Karpas-422 (cell line): ENCODE measurements at places on chromosomes 16 and 17. TPM values are rescaled to one million over a fixed set of nuclear protein-coding genes. Genes with fewer than 3 reads are reported as not detected.

- no peak overlapping the region for H3K27ac ChIP-seq
- no peaks in the 10 kb centered on the region for H3K36me3 ChIP-seq
- no peak overlapping the region for H3K4me3 ChIP-seq
- H3K27me3 ChIP-seq: no peaks in the 10 kb centered on the region
- H3K4me1 ChIP-seq: peaks cover 19% of the 10 kb centered on the region
- no peak for DNase-seq
Measured at GRCh38 chr17:58829172-58829637, 73.6 kb downstream of the PPM1E start.

The CRYM gene
- 6.8 and 7.1 TPM in 2 replicates for total RNA-seq

GRCh38 chr17:16975744-16976625 lies 4.1 kb upstream of the TNFRSF13B start:
- peaks cover 3% of the 10 kb centered on the region; the same call in 1 of the 2 replicates for H3K27me3 ChIP-seq
- DNase-seq: peak; percentile 83
- H3K4me1 ChIP-seq: peaks cover 63% of the 10 kb centered on the region
- no peaks in the 10 kb centered on the region for H3K36me3 ChIP-seq
- peak overlapping the region; percentile 77 for H3K27ac ChIP-seq
- peak overlapping the region; percentile 55 for H3K4me3 ChIP-seq

- DNase-seq: peak; percentile 79
- H3K4me1 ChIP-seq: peaks cover 32% of the 10 kb centered on the region
- no peaks in the 10 kb centered on the region for H3K36me3 ChIP-seq
- peak overlapping the region; percentile 66 for H3K4me3 ChIP-seq
Measured at GRCh38 chr17:57956291-57957119, 1.3 kb upstream of the CUEDC1 start.

The HS3ST3B1 gene
- total RNA-seq: not detected in 2 replicates

DNA sequence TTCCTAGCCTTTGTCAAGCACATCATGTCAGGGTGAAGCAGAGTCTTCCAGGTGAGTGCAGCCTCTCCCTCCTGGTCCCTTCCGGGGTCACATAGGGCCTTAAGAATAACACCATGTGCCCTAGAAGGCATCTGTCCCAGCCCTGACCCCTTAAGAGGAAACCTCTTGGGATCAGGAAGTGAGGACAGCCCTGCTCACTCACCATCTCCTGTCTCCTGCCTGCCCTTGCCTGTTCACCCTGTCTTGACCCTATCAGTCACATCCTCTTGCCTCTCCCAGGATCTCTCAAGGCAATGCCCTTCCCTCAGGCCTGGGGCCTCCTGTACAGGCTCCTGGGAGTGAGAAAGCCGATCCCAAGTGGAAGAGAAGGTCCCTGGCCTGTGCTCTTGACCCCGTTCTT lies 13.9 kb downstream of the MYL4 start:
- H3K36me3 ChIP-seq: no peaks in the 10 kb centered on the region
- H3K4me1 ChIP-seq: no peaks in the 10 kb centered on the region; the same call in 1 of the 2 replicates
- no peak overlapping the region for H3K27ac ChIP-seq
- no peak for DNase-seq
- no peak overlapping the region for H3K4me3 ChIP-seq
- no peaks in the 10 kb centered on the region for H3K27me3 ChIP-seq

GRCh38 chr17:62981933-62982332 lies 15.9 kb downstream of the TANC2 start:
- H3K27me3 ChIP-seq: peaks cover 7% of the 10 kb centered on the region; the same call in 1 of the 2 replicates
- no peaks in the 10 kb centered on the region for H3K4me1 ChIP-seq
- no peak overlapping the region for H3K4me3 ChIP-seq
- no peak overlapping the region for H3K27ac ChIP-seq
- DNase-seq: no peak

The PROCA1 gene
- 2.7 and 7.3 TPM in 2 replicates for total RNA-seq

The SLC43A2 gene
- 10.0 and 10.8 TPM in 2 replicates for total RNA-seq

GRCh38 chr17:68759002-68759342 lies 157.8 kb upstream of the FAM20A start:
- peaks cover 7% of the 10 kb centered on the region for H3K4me1 ChIP-seq
- H3K4me3 ChIP-seq: no peak overlapping the region
- no peak for DNase-seq
- no peaks in the 10 kb centered on the region for H3K36me3 ChIP-seq

The TMEM114 gene
- not detected in 2 replicates for total RNA-seq

GRCh38 chr17:42475121-42475520 lies 16.4 kb downstream of the ATP6V0A1 start:
- H3K27ac ChIP-seq: no peak overlapping the region
- H3K4me1 ChIP-seq: peaks cover 7% of the 10 kb centered on the region; the same call in 1 of the 2 replicates
- peaks cover 67% of the 10 kb centered on the region for H3K36me3 ChIP-seq
- H3K4me3 ChIP-seq: no peak overlapping the region
- no peaks in the 10 kb centered on the region for H3K27me3 ChIP-seq

DNA sequence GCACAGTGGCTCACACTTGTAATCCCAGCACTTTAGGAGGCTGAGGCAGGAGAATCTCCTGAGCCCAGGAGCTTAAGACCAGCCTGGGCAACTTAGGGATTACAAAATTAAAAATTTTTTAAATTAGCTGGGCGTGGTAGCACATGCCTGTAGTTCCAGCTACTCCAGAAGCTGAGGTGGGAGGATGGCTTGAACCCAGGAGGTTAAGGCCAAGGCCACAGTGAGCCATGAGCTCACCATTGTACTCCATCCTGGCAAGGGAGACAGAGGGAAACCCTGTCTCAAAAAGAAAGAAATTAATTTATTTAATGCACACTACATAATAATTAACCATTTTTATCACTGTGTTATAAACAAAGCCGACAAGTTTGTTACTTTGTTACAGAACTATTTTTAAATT lies 131.1 kb upstream of the TMEM97 start:
- H3K27ac ChIP-seq: no peak overlapping the region
- H3K4me3 ChIP-seq: no peak overlapping the region
- peaks cover 5% of the 10 kb centered on the region for H3K4me1 ChIP-seq
- H3K36me3 ChIP-seq: peaks cover 13% of the 10 kb centered on the region
- H3K27me3 ChIP-seq: no peaks in the 10 kb centered on the region

- H3K36me3 ChIP-seq: no peaks in the 10 kb centered on the region
- DNase-seq: no peak
- H3K4me1 ChIP-seq: peaks cover 30% of the 10 kb centered on the region
- H3K4me3 ChIP-seq: peak overlapping the region; percentile 31; the same call in 1 of the 2 replicates
Measured at GRCh38 chr16:85836706-85837582, 37.4 kb downstream of the COX4I1 start.

GRCh38 chr16:11263737-11264136 lies 5.4 kb downstream of the TNP2 start:
- H3K4me3 ChIP-seq: no peak overlapping the region
- no peaks in the 10 kb centered on the region for H3K36me3 ChIP-seq
- no peak for DNase-seq
- peaks cover 6% of the 10 kb centered on the region; the same call in 1 of the 2 replicates for H3K4me1 ChIP-seq

GRCh38 chr16:28309811-28310311 lies 17.5 kb downstream of the SBK1 start:
- H3K4me1 ChIP-seq: no peaks in the 10 kb centered on the region
- H3K27ac ChIP-seq: no peak overlapping the region
- DNase-seq: no peak
- H3K36me3 ChIP-seq: no peaks in the 10 kb centered on the region
- no peaks in the 10 kb centered on the region for H3K27me3 ChIP-seq

GRCh38 chr17:10384175-10384574 lies 11.4 kb upstream of the MYH13 start:
- no peak for DNase-seq
- H3K36me3 ChIP-seq: no peaks in the 10 kb centered on the region
- H3K4me3 ChIP-seq: no peak overlapping the region
- no peaks in the 10 kb centered on the region for H3K27me3 ChIP-seq
- no peaks in the 10 kb centered on the region for H3K4me1 ChIP-seq
- H3K27ac ChIP-seq: no peak overlapping the region

GRCh38 chr17:48970224-48970623 lies 1.8 kb upstream of the GIP start:
- no peaks in the 10 kb centered on the region for H3K36me3 ChIP-seq
- no peak overlapping the region for H3K27ac ChIP-seq
- no peak for DNase-seq
- no peaks in the 10 kb centered on the region for H3K27me3 ChIP-seq
- H3K4me3 ChIP-seq: no peak overlapping the region

The PTX4 gene
- not detected in 2 replicates for total RNA-seq

GRCh38 chr17:68288804-68289203 lies 2.1 kb downstream of the SLC16A6 start:
- no peaks in the 10 kb centered on the region for H3K27me3 ChIP-seq
- H3K4me3 ChIP-seq: peak overlapping the region; percentile 95
- peaks cover 63% of the 10 kb centered on the region for H3K4me1 ChIP-seq
- peaks cover 15% of the 10 kb centered on the region for H3K36me3 ChIP-seq
- peak; percentile 92 for DNase-seq

The OR2C1 gene
- total RNA-seq: 0.14 TPM in 1 of 2 replicates, not detected in the other

DNA sequence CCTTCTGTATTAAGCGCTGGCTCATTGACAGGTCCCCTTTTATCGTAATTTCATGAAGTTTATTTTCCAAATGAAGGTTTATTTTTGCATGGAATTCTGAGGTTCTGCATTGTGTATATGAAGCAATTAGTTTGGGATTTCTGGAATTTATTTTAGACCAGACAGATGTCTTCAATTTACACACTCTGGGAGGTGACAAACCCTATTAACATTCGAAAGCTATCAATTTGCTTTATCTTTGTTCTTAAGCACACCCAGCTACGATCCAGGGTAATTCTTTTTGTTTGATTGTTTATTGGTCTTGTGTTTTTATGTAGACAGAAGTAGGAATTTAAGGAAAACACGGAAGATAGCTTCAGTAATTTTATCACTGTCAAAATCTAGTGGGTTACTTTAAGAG lies 264.6 kb downstream of the HS3ST3A1 start:
- no peaks in the 10 kb centered on the region for H3K36me3 ChIP-seq

DNA sequence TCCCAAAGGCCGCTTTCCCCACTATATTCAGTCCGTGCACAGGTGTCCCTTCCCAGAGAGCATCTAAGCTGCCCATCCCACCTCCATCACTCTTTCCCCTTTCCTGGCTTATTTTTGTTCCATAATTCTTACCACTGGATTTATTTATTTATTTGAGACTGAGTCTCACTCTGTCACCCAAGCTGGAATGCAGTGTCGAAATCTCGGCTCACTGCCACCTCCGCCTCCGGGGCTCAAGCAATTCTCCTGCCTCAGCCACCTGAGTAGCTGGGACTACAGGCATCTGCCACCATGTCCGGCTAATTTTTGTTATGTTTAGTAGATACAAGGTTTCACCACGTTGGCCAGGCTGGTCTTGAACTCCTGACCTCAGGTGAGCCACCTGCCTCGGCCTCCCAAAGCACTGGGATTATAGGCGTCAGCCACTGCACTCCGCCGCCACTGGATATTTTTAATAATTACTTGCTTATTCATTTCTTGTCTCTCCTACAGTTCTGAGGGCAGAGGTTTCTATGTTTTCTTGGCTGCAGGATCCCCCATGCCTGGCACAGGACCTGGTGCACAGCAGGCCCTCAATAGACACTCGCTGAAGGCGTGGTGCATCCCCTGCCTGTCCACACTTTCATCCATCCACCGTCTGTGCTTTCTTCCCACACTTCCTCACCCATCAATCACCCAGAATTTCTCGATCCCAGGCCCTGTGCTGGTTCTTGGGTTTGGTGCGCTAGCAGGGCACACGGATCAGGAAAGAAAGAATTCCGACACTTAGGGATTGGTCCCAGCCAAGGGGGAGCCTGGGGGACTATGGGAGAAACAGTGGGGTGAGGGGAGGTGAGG lies 9.9 kb upstream of the ADGRG1 start:
- no peak for DNase-seq
- H3K36me3 ChIP-seq: no peaks in the 10 kb centered on the region
- no peak overlapping the region for H3K27ac ChIP-seq
- H3K4me1 ChIP-seq: no peaks in the 10 kb centered on the region

- no peaks in the 10 kb centered on the region for H3K4me1 ChIP-seq
- no peak overlapping the region for H3K27ac ChIP-seq
- no peak overlapping the region for H3K4me3 ChIP-seq
Measured at GRCh38 chr17:78669975-78670518, 92.9 kb upstream of the DNAH17 start.

DNA sequence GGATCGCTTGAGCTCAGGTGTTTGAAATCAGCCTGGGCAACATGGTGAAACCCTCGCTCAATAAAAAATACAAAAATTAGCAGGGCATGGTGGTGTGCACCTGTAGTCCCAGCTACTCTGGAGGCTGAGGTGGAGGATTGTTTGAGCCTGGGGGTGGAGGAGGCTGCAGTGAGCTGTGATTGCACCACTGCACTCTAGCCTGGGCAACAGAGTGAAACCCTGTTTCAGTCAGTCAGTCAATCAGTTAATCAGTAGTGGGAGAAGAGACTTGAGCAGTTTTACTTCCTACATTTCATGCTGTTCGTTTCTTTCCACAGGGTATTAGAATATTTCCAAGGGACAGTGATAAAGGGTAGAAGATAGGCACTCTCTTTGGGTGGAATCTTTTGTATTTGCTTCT lies 8.8 kb downstream of the MAP3K3 start:
- H3K4me1 ChIP-seq: peaks cover 9% of the 10 kb centered on the region
- no peak overlapping the region for H3K4me3 ChIP-seq
- peaks cover 5% of the 10 kb centered on the region; the same call in 1 of the 2 replicates for H3K36me3 ChIP-seq
- DNase-seq: no peak
- no peak overlapping the region for H3K27ac ChIP-seq

DNA sequence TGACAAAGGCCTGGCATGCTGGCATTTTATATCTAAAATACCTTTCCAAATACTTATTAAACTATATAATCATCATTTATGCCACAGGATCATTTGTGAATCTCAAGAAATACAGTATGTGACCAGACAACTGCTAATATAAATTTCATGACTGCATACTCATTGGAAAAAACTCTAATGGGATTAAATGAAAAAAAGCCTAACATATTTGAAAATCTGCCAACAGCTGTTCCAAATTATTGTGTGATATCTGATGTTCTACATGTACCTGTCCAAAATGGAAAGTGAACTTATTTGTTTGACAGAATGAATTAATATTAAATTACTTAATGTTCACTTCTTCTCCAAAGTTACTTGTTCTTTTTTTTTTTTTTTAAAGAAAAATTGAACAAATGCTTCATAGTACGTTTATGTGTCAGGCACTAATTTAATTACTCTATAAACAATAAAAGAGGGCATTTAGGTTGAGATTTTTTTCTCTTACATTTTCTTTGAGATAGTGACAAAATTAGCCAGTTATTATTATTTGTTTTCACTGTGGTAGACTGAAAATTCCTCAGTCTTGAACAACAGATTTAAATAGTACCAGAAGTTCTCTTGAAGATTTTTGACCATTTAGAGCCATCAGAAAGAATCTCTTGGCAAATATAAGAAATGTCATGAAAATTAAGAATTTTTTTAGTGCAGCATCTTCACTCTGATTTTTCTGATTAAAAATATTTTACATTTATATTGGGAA lies 114.0 kb downstream of the FTO start:
- DNase-seq: no peak
- peaks cover 30% of the 10 kb centered on the region for H3K4me1 ChIP-seq
- no peak overlapping the region for H3K4me3 ChIP-seq
